ENCODE measurements at places on chromosomes 6 and 20.

DNA sequence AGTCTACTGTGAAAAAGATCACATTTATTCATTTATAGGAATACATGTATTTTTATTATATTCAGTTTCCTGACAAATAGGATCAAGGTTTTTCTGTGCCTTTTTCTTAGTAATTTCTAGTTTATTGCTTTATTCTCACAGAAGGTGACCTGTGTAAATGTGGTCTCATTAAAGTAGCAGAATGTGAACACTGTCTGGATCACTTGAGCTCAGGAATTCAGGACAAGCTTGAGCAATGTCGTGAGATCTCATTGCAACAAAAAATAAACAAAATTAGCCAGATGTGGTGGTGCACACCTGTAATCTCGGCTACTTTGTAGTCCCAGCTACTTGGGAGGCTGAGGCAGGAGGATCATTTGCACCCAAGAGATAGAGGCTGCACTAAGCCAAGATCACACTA lies 516.7 kb downstream of the CDKAL1 start:
- no peak for DNase-seq

DNA sequence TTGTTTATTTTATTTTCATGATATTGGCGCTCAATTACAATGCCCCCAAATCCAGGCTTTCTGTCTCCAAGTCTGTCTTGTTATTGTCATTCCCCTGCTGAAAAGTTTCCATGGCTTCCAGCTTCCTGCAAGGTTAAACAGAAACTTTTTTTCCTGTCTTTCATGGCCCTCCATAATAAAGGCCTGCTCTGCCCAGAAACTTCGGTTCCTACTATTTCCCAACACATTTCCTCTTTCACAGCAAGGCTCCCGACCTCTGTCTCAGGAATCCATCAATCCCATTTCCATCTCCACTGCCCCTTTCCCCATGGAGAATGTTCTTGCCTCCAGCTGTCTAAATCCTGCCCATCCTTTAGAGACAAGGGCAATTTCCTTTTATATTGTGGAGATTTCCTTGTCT lies 365.2 kb upstream of the JARID2 start:
- DNase-seq, result no peak

GRCh38 chr20:37905671-37906613 lies 3.0 kb downstream of the VSTM2L start:
- DNase-seq, result no peak

DNA sequence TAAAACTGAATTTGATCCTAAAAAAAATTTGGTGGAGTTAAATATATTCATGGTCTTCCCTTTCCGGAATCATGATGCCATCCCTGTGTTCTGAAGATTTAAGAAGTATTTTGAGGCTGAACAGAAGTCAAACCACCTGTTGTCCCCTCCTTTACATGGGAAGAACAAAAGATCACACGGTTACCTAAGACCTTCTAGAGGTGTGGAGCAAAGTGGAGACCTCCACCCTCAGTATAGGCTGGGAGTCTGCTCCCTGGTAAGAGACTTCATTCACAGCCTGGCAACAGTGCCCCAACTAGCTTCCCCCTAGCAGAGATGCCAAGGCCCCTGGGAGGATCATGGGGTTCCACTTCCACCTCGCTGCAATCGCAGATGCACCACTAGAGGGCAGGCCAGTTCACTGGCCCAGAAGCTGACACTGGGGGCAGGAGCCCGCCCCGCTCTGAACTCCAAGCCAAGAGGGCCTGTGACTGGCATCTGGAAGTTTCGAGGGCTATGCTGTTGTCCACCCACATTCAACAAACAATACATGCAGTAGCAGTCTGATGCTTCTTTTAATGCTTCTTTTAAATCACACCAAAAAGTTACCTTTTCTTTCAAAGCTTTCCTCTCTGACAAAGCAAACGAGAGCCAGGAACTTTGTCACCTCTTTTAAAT lies 19.5 kb upstream of the UBE2J1 start:
- DNase-seq, result no peak

DNA sequence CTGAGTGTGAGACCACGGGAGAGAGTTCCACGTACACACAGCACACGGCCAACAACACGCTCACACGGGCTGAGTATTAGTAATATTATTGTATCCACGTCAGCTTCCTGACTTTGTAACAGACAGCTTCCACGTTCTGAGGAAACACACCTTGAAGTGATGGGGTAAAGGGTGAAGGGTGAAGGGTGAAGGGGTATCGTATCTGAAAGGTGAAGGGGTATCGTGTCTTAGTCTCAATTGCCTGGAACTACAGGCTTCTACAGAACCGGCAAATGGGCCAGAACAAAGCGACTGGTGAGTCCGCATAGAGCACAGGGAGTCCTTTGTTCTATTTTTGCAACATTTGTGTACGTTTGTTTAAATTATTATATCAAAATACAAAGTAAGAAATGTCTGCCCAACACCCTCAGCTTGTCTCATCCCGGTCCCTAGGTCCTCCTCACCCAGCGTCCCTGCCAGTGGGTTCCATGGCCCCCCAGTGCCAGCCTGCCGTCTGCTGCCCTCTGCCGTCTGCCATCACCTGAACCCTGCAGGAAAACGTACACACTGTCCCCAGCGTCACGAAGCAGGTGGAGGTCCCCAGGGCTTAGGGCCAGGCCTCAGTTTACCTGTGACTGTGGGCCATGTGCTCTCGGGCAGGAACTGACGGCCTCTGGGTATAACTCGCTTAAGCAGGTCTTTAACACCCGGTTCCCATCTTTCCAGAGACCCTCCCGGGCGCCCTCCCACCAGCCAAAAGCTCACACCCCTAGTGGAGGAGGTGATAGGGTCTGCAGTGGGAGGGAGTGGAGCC lies 4.4 kb upstream of the HELZ2 start:
- no peak for DNase-seq

GRCh38 chr20:62961310-62961783 lies 8.8 kb downstream of the SLC17A9 start:
- DNase-seq, result no peak

DNA sequence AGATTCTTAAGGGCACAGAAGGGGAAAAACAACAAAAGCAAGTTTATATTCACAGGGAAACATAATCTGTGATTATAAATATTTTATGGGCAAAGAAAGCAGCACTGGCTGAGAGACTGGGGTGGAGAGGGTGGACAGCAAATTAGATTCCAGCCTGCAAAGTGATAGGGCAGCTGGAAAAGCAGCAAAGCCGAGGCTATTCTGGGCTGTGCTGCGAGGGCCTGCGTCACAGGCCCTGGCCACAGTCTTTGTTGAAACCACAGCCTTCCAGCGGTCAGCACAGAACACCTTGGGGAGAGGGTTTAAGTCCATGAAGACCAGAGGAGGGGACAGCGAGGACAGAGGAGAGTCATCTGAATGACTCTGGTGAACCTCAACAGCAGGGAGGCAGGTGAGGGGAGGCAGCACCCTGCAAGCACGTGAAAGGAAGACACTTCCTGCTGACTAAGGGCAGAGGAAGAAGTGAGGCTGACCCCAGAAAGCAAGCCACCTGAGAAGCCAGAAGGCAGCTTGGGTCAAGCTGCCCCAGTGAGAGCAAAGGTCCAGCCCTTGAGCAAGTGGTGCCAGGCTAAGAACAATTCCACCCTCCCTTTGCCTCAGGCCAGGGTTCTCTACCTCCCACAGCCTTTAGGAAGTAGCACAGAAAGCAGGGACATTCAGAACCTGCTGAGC lies 17.1 kb downstream of the MRPL14 start:
- no peak for DNase-seq

DNA sequence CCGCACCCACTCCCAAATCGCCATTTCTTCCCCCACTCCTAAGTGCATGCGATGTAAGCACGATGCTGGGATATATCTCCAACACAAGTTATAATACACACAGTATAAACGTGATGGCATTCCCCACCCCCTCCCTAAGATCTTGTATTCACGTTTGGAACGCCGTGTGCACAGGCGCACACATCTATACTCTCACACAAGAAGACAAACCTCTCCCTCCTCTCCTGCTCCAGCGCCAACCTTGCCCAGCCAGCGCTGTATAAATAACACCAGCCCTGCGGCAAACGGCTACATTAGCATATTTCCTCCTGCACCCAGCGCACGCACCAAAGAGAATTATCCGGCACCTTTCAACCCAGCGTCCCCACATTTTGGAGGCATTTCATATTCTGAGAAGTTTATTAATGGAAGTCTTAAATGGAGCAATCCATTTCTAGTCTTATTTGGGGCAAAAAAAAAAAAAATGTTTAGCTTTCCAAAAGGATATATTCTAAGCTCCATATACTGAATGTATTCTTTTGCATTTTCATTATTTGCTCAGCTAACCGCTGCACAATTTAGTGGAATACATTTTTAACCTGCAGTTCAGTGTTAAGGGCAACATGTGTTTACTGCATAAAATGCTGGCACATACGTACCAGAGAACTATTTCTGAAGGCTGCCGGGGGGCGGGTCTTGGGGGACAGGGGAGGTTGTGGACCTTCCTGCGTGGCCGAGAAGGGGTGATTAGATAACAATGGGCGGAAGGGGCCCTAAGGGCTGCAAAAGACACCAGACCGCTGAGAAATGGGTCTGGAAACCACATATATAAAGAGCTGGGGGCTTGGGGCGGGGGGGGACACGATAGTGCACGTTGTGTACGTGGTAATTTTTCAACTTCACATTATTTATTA lies 1.1 kb upstream of the SLC22A23 start:
- no peak for DNase-seq

DNA sequence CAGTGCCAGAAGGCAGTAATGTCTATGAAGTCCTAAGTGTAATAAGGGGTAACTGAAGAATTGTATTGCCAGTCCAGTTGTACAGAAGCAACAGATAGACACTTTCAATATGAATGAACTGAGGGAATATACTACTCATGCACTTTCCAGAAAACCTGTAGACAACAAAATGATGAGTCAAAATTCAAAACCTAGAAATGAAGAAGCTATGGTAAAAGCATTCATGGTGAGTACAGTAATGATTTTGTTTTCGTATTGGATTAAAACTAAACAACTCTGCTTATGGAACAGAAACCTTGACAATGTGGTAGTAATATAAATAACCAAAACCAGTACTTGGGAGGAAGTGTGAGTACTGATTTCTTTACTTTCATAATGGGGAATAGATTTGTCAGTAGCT lies 35.0 kb downstream of the ARMC2 start:
- no peak for DNase-seq

GRCh38 chr20:25320035-25320800 lies 70.4 kb downstream of the ABHD12 start:
- no peak for DNase-seq

DNA sequence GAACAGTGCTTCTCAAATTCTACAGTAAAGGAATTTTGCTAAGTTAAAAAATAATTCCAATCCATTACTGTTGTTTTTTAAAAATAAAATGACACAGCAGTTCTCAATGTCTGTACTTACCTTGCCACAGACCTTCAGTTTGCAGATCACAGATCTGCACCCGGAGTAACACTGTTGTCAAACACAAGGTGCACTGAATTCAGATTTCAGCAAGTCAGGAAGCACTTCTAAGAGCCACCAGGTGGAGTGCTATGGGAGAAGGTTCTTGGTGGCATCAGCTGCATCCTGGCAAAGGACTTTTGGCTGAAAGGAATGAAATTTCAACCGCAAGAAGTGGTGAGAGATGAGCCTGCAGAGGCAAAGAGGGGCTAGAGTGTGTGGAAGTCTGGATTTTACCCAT lies 17.4 kb downstream of the RSPH4A start:
- DNase-seq, result no peak

- no peak for DNase-seq
These were observed 15.6 kb downstream of the KCNS1 start for GRCh38 chr20:45085289-45085688.

DNA sequence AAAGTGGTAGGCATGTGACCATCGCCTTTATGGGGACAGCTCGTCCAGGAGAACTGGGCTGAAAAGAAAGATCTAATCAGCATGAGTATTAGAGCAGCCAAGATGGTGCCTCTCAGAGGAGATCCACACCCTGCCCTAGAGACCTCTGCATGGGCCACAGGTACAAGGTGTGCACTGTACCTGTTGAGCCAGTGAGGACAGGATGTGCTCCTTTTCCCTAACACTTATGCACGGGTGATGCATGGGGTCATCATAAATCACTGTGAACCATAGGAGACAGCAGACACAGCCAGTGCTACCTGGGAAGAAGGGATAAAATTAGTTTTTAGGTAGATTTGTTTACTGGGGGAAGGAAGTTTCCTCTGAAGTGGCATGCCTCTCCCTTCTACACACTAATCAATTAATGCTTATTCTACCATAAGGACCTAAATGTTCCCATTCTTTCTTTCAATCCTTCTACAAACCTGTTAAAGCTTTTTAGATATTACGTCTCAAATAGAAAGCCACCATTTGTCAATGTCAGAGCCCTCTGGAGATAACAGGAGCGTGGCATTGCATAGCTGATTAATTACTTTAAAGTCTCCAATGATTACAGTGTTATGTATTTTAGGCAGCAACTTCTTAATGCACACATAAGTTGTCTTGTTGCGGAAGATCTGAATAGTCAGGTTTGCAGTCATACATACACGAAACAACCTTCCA lies 13.6 kb downstream of the SLC17A2 start:
- DNase-seq, result no peak

DNA sequence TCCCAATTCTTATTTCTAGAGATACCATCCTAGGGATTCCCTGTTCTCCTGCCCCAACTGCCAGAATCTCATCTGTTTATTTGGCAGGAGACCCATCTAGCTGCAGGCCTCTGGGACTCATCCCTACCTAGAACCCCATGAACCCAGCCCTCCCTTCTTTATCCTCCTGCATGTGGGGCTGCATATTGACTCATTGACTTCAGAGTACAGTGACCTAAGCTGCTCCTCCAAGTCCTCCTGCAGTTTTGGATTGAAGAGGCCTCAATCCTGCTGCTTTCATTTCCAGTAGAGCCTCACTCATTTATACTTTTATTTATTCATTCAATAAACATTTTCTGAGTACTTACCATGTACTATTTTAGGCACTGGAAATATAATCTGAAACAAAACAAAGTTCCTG lies 11.6 kb downstream of the TMEM200A start:
- no peak for DNase-seq

DNA sequence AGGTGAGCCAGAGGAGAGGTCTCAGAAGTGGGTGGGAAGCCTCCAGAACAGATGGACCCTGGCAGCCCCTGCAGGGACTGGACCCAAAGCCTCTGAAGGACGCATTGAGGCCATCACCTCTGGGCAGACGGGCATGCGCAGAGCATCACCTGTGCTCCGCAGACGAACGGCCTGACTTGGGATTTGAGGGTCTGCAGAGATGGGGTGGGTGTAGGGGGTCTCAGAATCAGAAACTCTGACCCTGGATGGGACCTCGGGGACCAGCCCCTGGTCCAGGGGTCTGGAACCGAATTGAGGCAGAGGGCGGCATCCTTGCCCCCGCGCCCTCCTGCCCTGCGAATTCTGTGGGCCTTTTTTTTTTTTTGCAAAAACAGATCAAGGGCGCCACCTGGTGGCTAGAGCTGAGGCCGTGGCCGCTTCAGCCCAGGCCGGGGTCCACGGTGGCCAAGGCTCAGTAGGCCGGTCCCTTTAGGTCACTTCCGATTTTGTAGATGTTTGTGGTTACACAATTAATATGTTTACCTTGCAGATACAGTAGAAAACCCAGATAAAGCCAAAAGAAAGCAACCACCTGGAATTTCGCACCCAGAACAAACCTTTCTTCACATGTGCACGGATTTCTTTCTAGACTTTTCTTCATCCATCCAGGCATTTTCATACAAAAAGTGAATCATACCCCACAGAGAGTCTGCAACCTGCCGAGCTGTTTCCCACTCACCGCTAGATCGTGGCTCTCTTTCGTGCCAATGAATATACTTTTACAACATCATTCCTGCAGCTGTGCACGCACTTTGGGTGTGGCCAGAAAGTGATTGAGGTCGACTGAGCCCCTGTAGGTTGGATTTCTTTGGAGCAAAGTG lies 25.9 kb downstream of the ZBP1 start:
- no peak for DNase-seq
